ENCODE measurements at places on chromosomes 2 and 18.

DNA sequence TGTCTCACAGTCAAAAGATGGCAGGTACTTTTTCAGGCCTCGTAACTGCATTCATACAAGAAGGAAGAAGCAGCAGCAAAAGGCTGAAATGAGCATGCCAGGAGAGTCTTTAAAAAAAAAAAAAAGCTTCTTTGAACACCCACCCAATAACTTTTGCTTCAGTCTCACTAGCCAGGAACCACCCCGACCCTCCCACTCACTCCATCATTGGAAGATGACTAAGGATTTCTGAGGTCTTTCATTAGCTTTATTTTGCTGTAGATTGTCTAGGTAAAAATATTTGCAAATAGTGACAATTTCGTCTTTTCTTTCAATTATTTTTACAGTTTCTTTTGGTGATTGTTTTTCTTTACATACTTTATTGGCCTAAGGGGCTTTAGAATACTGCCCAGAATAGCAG lies 37.9 kb downstream of the RBBP8 start:
- no peak for DNase-seq

DNA sequence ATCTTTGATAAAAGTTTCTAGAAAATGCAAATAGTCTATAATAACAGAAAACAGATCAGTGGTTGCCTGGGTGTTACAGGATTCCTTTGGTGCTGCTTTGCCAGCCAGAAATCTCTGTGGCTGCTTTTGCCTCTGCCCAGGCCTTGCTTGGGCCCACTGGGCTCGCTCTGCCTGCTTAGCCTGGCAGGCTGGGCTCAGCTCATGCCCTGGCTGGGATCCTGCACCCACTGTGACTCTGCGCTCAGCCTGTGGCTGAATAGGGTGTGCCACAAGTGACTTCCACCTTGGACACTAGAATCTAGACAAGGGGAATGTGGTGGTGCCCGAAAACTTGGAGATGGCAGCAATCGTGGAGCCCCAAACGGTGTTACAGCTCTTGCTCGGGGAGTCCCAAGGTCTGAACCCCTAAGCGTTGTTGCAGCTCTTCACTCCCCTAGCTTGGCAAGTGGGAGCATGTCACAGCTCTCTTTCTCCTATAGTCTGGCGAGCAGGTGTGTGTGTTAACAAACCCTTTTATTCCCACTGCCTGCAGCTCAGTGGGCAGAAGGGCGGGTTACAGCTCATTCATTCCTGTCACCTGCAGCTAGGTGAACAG lies 50.9 kb downstream of the FBXO48 start:
- no peak for DNase-seq

GRCh38 chr2:224722250-224722649 lies 6.1 kb upstream of the CCDC195 start:
- no peak for DNase-seq

DNA sequence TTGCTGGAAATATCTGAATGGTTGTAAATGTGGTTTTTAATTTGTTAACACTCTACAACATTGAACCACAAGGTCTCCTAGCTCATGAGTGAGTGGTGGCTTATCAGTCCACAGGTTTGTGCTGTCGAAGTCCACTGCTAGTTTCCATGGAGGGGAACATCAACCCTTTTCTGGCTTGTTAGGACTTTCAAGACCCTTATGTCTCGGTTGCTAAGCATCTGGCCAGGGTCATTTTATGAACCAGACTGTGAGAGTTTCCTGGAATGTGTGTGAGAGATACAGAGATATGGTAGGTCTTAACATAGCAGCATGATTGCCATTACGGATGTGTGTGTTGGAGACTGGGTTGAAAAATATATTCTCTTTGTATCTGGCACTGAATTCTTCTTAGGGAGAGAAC lies 36.9 kb downstream of the KCNE4 start:
- no peak for DNase-seq

GRCh38 chr18:8319798-8320489 lies 289.3 kb upstream of the RAB12 start:
- no peak for DNase-seq
